T-cell (primary cell): ENCODE measurements at places on chromosomes 2 and 18. TPM values are rescaled to one million over a fixed set of nuclear protein-coding genes. Genes with fewer than 3 reads are reported as not detected.

GRCh38 chr2:72574886-72575285 is 250.9 kb downstream of the EXOC6B start:
- no peak for DNase-seq

- no peak for DNase-seq
These were observed 143.9 kb upstream of the FN1 start for GRCh38 chr2:215579809-215580208.

- DNase-seq: no peak
These were observed 76.8 kb downstream of the COL5A2 start for GRCh38 chr2:189102735-189103134.

The SPOPL gene
- total RNA-seq: 22.0 TPM

The CCDC138 gene
- 6.6 TPM for total RNA-seq

- peak; percentile 19 for DNase-seq
These were observed 10.5 kb downstream of the CCDC93 start for GRCh38 chr2:118003396-118003824.

DNA sequence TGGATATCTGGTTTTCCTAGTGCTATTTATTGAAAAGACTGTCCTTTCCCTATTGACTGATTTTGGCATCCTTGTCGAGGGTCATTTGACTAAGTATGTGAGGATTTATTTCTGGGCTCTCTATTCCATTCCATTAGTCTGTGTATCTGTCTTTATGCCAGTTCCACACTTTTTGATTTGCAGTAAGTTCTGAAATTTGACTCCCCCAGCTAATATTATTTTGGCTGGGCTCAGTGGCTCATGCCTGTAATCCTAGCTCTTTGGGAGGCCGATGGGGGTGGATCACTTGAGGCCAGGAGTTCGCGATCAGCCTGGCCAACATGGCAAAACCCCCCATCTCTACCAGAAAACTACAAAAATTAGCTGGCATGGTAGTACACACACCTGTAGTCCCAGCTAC is 46.8 kb upstream of the GAREM2 start:
- DNase-seq: no peak

GRCh38 chr18:57900906-57901435 is 97.9 kb upstream of the ATP8B1 start:
- no peak for DNase-seq

The SETBP1 gene
- total RNA-seq: 3.6 TPM

The PXDN gene
- 1.3 TPM for total RNA-seq

DNA sequence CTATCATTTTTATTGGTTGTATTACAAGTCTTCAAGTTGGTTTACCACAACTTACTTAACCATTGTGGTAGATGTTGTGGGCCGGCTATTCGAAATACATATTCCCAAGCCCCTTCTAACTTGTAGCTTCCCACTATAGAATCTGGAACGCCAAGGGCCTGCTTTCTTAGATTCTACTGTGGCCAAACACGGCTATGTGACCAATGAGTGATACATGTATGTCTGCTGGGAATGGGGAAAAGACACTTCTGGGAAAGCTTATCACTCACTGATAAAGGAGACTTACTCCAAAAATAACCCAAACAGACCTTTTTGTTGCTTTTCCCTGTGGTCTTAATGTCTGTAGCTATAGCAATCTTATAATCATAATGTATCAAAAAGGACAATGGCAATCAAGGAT is 24.5 kb downstream of the STRN start:
- no peak for DNase-seq

GRCh38 chr2:234425639-234426603 is 71.0 kb downstream of the ARL4C start:
- peak; percentile 83 for DNase-seq

DNA sequence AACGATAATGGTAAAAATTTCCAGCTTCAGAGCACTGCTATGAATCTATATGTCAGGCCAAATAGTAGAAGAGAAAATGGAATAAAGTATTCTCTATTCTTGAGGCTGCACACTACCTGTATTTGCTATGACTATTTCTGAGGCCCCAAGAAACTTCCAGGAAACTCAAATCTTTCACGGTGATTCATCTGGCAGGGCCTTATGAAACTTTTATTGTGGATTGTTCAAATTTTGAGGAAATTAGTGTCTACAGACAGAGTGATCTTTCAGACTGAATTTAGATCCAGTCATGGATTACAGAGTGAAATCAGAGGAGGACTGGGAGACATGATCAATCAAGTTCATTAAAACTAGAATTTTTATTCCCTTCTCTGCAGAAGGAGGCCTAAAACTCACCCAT is 4.1 kb upstream of the VSNL1 start:
- no peak for DNase-seq

DNA sequence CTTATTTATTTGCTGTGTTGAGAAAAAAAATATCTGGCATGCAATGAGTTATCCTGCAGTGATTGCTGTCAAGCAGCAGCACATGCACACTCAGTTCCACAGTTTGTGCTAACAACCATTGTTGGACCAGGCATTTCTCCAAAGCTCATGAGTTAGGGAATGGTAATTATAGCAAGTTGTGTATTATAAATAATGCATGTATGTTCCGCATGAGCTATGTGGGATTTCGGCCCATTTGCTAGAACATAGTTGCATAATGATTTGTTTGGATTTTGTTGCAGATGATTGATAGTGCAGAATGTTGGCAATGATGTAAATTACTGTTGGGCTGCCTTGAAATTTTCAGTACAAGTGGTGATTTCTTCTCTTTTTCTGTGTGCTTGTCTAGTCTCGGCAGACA is 10.7 kb downstream of the KCNJ3 start:
- DNase-seq: no peak

DNA sequence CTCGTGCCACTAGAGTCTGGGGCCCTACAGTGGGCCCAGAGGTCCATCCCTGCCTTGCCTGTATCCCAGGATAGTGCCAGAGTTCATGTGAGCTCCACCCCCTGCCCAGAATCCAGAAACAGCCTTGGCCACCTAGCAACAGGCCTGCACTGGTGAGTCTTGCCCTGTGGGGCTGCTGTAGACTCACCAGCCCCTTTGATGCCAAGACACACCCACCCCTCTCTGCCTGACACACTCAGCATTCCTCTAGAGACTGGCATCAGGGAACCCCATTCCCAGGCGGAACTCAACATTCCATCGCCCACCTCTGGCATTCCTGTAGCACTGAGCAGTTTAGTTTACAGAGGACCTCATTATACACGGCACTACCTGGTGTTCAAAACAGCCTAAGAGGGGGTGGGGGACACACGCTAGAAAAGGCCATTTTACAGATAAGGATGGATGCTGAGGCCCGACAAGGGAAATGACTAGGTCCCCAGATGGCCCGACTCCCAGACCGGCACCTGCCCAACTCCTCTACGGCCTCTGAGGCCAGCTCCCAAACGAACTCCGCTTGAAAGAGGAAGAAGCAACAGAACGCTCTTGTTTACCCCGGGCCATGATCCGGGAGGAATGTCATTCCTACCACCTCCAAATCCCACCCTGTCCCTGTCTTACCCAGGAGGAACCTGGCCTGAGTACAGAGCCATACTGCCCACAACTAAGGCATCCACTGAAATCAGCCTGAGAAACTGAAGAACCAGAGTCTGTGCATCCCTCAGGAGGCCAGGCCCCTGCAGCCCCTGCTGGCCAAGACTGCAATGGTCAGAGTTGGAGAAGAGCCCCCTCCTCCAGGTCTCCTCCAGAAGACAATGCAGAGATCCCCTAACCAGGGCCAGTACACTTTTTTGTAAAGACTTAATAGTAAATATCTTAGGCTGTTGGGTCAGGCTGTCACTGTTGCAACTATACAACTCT is 180.2 kb downstream of the TNS1 start:
- DNase-seq: no peak

DNA sequence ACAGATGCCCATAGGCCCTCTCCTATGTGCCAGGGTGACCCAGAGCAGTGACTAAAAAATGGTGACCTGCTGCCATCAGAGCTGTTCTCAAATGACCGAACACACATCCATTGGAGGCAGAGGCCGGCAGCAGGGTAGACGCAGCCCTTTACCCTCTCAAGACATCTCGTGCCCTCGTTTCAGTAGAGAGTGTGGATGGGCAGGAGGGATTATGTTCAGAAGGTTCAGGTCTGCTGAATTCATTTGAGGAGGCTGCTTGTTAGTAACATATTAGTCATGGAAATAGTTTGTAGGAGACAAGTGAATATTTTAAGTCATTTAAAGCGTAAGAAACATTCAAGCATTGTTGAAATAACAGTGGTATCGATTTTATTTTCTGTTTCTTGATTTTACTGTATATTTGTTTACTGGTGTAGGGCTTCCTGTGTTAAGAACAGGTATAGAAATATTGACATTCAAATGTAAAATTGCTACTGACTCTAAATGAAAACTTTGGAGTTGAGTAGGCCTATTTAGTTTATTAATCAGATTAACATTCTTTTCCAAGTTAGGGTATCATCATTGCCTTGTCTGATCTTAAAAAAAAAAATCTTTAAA is 82.6 kb downstream of the ZNF532 start:
- DNase-seq: no peak

GRCh38 chr2:176002688-176003210 is 682 bp upstream of the LNPK start:
- DNase-seq: peak; percentile 8

- no peak for DNase-seq
These were observed 334.3 kb downstream of the DYSF start for GRCh38 chr2:71787476-71788185.

DNA sequence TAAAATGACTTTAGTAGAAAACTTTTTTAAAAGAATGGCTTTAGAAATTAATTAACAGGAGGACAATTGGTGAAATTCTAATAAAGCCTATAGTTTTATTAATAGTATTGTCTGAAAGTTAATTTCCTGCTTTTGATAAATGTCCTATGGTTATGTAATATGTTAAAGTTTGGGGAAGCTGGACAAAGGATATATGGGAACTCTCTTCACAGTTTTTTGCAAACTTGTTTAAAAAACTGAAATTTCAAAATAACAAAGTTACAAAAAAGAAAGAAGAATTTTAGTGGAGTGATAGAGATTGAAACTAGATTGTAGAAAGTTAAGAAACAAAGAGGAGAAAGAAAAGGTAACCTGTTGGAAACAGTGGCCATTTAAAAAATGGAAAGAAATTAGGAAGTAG is 67.3 kb downstream of the SEMA4F start:
- no peak for DNase-seq

- peak; percentile 29 for DNase-seq
These were observed 5.8 kb downstream of the SLC14A2 start for GRCh38 chr18:45621061-45621511.

The RGPD4 gene
- total RNA-seq: not detected

DNA sequence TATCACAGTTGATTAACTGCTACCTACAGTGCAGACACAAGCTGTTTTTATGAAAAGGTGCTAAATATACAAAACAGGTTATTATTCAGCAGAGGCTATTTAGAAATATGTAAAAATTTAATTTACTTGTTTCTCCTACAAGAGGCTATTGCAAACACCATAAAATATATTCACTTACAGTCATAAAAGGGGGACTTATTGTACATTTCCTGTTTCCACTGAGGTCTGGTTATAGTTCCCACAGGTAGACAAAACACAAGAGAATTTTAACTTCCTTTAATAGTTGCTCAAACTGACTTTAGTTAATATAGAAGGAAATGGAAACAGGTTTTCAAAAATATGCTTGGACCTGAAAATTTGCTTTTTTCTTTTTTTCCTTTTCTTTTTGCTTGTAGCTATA is 40.0 kb upstream of the FRZB start:
- no peak for DNase-seq

GRCh38 chr2:99981840-99982239 is 160.6 kb downstream of the AFF3 start:
- no peak for DNase-seq
